CD4-positive, alpha-beta T cell (primary cell): ENCODE measurements at places on chromosomes 5 and 9.

DNA sequence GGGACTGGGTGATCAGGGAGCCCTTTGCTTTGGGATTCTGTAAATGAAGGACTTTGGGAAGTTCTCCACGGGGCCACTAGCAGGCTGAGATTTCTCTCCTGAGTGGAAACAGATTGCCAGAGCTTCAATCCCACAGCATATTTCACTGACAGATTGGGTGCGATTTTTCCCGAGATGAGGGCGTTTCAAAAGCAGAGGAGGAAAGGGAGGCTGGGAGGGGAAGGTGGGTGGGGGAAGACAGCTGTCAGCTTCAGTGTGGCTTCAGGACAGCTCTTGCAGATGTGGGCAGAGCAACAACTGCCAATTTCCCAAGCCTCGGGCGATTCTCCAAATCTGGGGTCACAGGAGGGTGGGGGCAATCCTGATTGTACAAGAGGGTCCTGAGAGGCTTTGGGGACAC is 258.5 kb upstream of the ADRA1B start:
- no peak for DNase-seq

DNA sequence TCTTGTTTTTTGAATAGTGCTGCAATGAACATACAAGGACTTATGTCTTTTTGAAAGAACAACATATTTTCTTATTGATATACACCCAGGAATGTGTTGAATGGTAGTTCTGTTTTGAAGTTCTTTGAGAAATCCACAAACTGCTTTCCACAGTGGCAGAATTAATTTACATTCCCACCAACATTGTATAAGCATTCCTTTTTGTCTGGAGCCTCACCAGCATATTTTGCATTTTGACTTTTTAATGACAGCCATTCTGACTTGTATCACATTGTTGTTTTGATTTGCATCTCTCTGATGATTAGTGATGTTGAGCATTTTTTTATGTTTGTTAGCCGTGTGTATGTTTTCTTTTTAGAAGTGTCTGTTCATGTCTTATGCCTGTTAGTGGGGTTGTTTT is 524.9 kb downstream of the SEMA5A start:
- no peak for DNase-seq

- no peak for DNase-seq
These were observed 306.3 kb downstream of the FER start for GRCh38 chr5:109053995-109054417.

GRCh38 chr9:99931155-99931840 is 24.8 kb downstream of the STX17 start:
- no peak for DNase-seq

- DNase-seq: no peak
These were observed 47.2 kb downstream of the AOPEP start for GRCh38 chr9:94773655-94774054.

DNA sequence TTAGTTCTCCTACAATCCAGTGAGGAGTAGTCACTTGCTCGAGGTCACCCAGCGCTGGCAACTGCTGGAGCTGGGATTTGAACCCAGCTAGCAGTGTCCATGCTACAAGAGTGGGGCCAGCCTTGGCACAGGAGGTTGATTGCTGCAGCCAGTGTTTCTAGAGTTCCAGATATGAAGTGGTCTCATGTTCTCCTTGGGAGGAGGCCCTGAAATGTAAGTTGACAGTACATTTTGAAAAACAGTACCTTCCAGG is 802 bp downstream of the CCDC107 start:
- DNase-seq: no peak

GRCh38 chr5:12274236-12274635 is 370.0 kb upstream of the CTNND2 start:
- DNase-seq: no peak

GRCh38 chr9:130189840-130190239 is 17.6 kb downstream of the NCS1 start:
- no peak for DNase-seq

- DNase-seq: no peak
These were observed 69.1 kb downstream of the ADAMTS2 start for GRCh38 chr5:179275941-179276837.

GRCh38 chr5:172679628-172680212 is 38.7 kb downstream of the NEURL1B start:
- DNase-seq: no peak

GRCh38 chr5:118249386-118249785 is 739.0 kb downstream of the DTWD2 start:
- no peak for DNase-seq

DNA sequence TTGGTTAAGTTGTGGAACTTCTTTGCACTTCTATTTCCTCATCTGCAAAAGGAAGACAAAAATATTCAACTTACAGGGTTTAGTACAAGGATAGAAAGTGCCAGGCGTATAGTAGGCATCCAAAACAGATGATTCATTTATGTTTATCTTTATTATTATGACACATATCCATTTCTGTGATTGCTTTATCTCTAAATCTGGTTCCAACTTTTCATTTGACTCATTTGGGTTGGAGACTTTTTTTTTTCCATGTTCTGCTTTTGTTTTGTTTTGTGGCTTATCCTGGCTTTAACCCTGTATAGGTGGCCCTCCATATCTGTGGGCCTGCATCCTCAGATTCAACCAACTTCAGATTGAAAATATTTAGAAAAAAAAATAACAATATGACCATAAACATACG is 186.7 kb upstream of the SLC24A2 start:
- DNase-seq: no peak

DNA sequence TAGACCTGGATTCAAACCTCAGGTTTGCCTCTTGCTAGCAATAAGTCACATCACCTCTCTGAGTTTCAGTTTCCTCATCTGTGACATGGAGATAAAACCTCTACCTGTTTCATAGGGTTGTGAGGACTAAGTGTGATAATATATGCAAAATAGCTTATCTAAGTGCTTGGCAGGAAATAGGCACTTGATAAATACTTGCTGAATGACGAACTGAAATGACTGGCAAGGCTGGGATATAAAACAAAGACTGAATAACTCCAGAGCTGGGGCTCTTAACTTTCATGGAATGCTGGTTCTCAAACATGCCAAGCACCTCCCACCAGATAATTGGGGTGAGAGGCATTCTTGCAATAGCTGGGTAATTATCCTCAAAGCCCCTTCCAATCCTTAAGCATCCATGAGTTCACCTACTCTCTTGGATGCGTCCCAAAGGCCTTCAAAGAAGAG is 87.6 kb downstream of the ADRB2 start:
- DNase-seq: no peak

GRCh38 chr5:16886366-16886736 is 49.7 kb downstream of the MYO10 start:
- DNase-seq: no peak

DNA sequence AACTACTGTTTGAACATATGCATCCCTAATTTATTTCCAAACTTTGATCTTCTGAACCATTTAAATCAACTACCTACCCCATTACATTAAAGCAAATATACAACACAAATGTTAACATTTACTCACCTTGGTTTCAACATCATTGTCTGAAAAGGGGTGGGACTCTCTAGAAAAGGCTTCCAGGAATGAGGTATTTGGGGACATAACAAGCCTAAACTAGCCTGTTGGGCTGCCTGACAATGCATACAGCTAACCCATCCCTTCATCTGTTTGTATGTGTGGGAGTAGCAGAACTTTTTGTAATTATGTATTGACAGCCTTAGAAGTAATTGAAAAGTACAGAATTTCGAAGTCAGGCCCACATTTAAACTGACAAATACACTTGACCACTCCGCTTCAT is 2225.9 kb upstream of the C9orf72 start:
- DNase-seq: no peak

- no peak for DNase-seq
These were observed 373.0 kb upstream of the MEF2C start for GRCh38 chr5:89255845-89256463.

GRCh38 chr5:62460578-62460983 is 48.0 kb downstream of the IPO11 start:
- no peak for DNase-seq
